Tracheal epithelial cell (primary cell): ENCODE measurements at places on chromosomes 5 and 9. TPM values are rescaled to one million over a fixed set of nuclear protein-coding genes. Genes with fewer than 3 reads are reported as not detected.

The ZNF608 gene
- 6.2 and 13.3 TPM in 2 replicates for total RNA-seq

The PLAC8L1 gene
- total RNA-seq, result 0.43 TPM in 1 of 2 replicates, not detected in the other

The OR1K1 gene
- not detected in 2 replicates for total RNA-seq

The HRCT1 gene
- 0.85 TPM in 1 of 2 replicates, not detected in the other for total RNA-seq

The NDOR1 gene
- total RNA-seq, result 2.7 and 6.2 TPM in 2 replicates

The FOXD4L5 gene
- 0.24 TPM in 1 of 2 replicates, not detected in the other for total RNA-seq

The ARL14EPL gene
- total RNA-seq, result not detected in 2 replicates

The PDLIM4 gene
- 33.7 and 147 TPM in 2 replicates for total RNA-seq

The QRFP gene
- not detected in 2 replicates for total RNA-seq

The FAM240B gene
- total RNA-seq, result not detected in 2 replicates

The SLC45A2 gene
- 0.21 TPM in 1 of 2 replicates, not detected in the other for total RNA-seq

The PCDHB8 gene
- total RNA-seq, result under 0.01 TPM in 2 replicates

The TXNDC8 gene
- not detected in 2 replicates for total RNA-seq

The ECM2 gene
- total RNA-seq, result 1.1 and 1.4 TPM in 2 replicates

The COL15A1 gene
- under 0.01 TPM in 1 of 2 replicates, not detected in the other for total RNA-seq

The LECT2 gene
- total RNA-seq, result not detected in 2 replicates

The PCDHB13 gene
- total RNA-seq, result 0.24 TPM in 1 of 2 replicates, not detected in the other

The SAXO1 gene
- total RNA-seq, result not detected in 2 replicates

The NR6A1 gene
- total RNA-seq, result 3.4 and 4.6 TPM in 2 replicates

The RAB14 gene
- total RNA-seq, result 19.5 and 41.3 TPM in 2 replicates

The LCN15 gene
- under 0.01 TPM in 1 of 2 replicates, not detected in the other for total RNA-seq

The SIT1 gene
- not detected in 2 replicates for total RNA-seq

The DNAJA1 gene
- 40.7 and 71.8 TPM in 2 replicates for total RNA-seq

The EQTN gene
- not detected in 2 replicates for total RNA-seq

The GPR150 gene
- total RNA-seq, result 0.24 and 1.1 TPM in 2 replicates

The RAPGEF6 gene
- 14.0 and 14.7 TPM in 2 replicates for total RNA-seq

The OGN gene
- total RNA-seq, result not detected in 2 replicates
